ENCODE measurements at places on chromosomes 12 and 14.

GRCh38 chr12:40016980-40017379 is 88.9 kb downstream of the SLC2A13 start:
- DNase-seq: no peak

- no peak for DNase-seq
These were observed 19.8 kb upstream of the MGP start for GRCh38 chr12:14905269-14906004.

DNA sequence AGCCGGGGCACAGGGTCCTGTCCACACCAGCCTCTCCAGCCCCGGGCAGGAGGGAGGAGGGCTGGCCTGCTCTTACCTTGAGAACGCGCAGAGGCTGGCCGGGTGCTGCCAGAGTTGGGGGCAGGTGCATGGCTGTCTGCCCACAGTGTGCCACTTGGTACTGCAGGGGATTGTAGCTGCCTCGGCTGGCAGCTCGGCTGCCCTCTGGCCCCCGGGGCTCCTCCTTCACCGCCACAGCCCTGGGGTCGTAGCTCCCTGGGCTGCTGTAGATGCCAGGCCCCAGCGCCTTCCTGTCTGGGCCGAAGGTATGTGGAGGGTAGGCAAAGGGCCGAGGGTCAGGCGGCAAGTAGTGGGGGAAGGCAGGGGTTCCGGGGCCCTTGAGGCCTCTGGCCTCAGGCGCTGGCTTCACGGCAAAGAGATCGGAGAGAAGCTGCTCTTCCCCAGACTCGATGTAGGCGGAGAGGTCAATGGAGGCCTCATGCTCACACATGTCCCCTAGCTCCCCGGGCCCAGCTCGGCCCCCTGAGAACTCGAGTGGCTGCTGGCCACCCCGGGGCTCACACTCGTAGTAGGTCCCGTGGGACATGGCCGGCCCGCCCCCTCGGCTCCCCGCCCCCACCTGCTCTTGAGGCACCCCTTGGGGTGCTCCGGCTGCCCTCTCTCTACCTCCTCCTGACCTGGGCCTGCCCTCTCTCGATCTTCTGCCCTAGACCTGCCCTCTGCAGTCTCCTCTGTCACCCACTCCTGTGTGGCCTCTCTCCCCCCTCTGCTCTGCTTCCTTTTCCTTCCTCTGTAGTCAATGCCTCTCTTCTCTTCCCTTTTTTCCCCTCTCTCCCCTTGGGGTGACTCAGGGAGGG is at the start of gene CEBPE:
CEBPE (minus strand) TSS at position 750 of the 857 bp plus-strand sequence; CDS start at position 586, 164 bp downstream.
- no peak for DNase-seq

DNA sequence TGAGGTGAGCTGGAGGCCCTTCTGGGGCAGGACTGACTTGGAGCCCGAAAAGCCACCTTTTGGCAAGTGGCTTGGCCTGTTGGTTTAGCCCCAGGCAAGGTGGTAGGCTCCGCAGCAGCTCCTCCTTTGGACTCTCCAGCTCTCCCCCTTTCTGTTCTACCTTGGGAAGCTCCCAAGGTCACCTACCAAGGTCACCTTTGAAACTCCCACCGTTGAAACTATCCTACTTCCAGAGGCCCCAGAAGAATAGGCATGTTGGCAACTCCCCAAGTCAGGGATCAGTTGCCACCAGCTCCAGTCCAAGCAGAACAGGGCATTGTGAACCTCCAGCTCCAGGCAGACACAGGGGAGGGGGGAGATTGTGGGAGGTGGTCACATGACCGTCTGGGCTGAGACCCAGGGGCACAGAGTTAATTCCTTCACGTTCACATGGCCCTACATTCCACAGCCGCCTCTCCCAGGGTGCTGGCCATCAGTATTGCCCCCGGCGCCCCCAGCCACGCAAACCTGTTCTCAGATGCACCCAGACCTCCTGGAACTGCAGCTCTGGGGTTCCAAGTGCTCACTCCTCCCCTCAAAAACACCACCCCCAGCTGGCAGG is 14.4 kb downstream of the IRF2BPL start:
- DNase-seq: no peak

Measured in GM20000 (cell line).